SK-N-DZ (cell line): ENCODE measurements at places on chromosomes 3 and 15.
A peak's percentile ranks its signal among the peaks of the same experiment; 100 is the strongest.

DNA sequence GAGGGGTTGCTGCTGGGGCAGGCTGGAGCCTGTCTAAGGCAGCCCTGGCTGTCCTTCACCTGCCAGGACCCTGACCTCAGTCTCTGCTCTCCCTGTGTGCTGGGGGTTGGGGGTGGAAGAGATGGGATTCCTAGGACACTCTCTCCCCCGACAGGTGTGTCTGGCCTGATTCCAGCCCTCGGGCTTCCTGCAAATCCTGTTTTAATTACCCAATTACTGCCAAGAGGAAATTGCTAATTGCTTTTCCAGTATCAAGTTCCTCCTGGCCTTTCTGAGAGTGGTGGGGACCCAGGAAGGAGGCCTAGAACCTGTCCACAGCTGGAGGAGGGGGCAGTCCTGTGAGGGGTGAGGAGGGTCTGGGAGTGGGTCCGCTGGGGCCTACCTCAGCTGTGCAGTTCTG lies 15.8 kb downstream of the PLXNA1 start:
- DNase-seq: no peak

DNA sequence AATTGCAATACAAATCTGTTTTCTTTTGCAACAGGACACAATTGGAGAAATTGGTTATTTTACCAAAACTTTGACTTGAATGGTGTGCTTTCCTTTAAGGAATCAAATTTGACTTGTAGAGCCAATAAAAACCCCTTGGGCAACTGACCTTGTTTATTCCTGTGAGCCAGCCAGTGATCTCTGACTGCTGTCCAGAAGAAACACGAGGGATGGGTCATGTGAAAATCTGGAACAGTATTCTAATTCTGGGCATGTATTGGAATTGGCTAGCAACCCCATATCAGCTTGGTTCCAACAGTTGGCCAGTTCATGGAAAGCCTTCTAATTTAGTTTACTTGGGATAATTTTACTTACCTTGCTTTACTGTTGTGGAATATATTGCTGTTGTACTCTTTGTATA lies 19.1 kb upstream of the HHATL start:
- no peak for DNase-seq

DNA sequence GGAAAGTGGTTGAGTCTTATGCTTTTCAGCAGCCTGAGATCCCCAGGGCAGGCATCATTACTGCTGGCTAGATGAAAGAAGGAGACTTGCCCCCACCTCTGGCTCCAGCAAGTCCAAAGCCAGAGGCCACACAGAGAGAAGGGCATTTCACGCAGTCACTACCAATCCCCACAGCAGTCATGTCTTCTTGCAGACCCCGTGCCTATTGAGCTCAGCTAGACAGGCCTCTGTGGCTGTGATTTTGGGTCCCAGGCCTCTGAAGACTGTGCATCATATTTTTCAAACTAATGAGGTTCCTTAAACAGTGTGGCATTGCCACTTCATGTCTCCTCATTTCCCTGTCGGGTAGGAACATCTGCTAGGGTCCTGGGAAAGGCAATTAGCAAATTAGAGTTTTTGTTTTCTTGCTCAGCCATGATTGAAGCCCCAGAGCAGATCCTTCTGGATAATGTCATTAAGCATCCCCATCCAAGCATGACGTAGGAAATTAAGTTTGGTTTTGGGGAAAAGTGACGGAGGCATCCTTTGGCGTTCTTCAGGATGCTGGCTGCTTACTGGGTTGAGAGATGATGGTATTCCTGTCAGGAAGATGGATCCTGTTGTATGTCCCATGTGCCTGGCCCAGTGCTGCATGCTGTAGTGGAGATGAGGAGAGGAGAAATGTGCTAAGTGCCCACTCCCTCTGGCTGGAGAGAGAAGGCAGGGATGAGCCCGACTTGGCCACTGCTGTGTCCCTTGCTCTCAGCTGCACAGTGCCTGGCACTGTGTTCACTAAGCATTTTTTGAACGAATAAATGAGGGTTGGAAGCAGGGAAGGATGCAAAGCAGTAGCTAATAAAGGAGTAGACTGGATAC lies 7.0 kb downstream of the SPSB4 start:
- peak; percentile 91 for DNase-seq

DNA sequence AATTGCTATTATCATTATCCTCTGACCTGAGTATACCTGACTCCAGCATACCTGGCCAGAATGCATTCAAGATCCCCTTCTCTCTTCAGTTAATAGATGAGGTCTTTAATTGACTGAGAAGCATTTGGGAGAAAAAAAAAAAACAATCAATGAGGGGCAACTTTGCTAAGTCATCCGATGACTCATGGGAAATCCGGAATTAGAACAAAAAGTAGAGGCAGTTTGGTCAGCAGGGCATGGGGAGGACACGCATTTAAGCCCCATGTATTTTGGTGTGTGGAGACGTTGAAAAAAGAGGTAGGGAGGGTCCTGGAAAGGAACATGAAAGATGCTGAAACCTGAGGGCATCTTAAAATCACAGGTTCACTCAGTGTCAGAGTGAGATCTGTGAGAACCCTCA lies 256.2 kb downstream of the RORA start:
- DNase-seq: no peak

- DNase-seq: peak; percentile 45
Measured at GRCh38 chr3:77204788-77205187, 164.9 kb downstream of the ROBO2 start.

GRCh38 chr3:108394563-108394962 lies 98.2 kb downstream of the HHLA2 start:
- no peak for DNase-seq

DNA sequence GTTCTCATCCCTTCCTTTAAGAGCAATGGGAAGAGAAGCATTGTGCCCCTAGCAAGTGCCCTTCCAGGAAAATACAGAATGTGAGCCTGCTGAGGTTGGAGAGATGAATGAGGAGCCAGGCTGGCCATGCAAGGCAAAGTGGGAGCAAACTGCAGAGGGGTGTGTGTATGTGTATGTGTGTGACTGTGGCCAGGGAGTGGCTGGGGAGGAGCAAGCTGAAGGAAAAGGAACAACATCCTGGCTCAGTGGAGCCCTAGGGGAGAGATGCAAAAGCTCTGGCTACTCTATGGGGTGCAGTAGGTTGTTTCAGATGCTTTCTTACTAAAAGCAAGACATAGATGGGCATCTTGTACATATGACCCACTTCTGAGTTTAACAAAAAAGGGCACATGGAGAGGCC lies 20.6 kb downstream of the FOXP1 start:
- no peak for DNase-seq

DNA sequence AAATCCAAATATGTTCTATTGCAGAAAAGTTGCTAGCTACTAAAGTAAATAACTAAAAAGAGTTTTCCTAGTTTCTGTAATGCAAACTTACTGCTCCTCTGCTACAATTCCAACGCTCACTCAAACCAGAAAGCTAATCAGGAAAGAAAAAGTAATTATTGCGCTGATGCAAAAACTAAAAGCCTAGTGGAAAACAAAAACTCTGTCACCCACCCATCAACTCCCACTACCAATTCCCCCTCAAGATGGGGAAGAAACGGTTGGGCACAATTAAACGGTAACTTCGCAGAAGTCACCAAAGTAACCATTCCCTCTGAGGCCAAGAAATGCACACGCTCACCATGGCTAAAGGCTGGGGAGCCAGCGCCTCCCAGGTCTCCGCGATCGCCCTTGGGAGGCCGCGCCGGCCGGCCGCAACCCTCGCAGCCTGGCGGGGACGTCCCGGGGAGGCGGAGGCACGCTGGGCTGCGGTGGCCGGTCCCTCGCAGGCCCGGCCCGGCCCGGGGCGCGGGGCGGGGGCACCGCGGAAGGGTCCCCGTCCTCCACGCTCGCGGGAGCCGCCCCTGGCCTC lies 684 bp downstream of the SLTM start:
- DNase-seq: peak; percentile 27

- no peak for DNase-seq
Measured at GRCh38 chr15:62929000-62929357, 113.6 kb upstream of the TPM1 start.

GRCh38 chr3:14847613-14848541 lies 29.1 kb downstream of the FGD5 start:
- no peak for DNase-seq

DNA sequence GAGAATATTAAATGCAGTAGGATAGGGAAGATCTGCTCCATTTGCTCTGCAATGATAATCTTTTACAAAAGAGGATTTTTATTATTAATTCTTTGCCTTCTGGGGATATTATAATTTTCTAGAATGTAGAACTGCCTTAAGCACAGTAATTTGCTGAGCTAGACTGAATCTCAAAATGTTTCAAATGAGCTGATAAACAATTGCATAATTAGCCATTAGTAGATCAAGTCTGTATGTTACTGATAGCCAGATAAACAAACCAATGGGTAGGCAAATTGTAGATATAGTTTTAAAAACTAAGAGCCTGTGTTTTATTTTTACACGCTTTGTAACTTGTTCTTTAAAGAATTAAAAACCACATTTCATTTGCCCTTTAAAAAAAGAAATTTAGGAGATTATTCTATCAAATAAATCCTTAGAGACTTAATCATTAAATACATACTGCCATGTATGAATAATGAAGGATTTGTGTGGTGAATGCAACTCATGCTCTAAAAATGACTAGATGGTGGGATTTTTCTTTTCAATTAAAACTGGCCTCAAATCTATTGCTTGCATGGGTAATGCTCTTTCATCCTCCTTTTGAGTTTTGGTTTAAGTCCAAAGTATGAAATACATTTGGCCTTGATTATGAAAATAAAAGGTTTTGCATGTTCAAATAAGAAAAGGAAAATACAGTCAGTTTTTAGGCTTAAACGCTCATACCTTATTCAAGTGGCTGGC lies 32.6 kb upstream of the NANOGP8 start:
- DNase-seq: no peak

- DNase-seq: no peak
Measured at GRCh38 chr3:192675958-192676649, 51.2 kb downstream of the FGF12 start.

DNA sequence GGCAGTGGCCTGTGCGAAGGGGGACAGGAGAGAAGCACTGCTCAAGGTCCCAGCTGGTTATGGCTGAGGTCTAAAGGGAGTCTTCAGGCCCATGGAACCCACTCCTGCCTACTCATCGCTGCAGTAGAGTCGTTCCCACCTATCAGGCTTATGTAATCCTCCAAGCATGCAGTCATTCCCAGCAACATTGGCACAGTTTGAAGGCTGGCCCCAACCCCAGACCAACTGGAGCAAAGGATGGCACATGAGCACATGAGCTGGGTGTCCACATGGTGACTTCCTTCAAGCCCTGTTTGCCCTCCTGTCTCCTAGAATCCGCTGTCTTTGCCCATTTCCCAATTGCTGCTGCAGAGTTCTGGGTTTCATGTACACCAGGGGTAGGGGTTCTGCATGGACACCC lies 60.5 kb upstream of the FGD5 start:
- DNase-seq: no peak

DNA sequence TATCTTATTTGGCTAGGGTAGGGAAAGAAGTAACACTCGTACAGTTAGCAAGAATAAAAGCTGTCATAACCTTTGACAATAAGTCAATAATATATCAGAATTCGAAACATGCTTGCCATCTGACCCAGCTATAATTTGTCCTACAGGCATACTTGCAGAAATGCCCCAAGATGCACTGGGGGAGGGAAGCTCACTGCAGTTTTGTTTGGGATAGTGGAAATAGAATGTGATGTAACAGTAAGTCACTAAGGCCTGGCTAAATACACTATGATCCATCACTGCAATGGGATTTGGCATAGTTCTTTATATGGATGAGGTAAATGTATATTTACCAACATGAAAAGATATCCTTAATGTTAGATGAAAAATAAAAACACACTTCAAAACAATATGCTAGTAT lies 25.5 kb upstream of the TMOD3 start:
- no peak for DNase-seq

DNA sequence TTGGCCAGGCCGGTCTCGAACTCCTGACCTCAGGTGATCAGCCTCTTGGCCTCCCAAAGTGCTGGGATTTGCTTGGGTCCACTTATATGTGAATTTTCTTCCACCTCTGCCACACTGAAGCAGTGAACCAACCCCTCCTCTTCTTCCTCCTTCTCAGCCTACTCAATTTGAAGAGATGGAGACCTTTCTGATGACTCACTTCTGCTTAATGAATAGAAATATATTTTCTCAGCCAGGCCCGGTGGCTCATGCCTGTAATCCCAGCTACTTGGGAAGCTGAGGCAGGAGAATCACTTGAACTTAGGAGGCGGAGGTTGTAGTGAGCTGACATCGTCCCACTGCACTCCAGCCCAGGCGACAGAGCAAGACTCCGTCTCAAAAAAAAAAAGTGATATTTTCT lies 46.8 kb upstream of the GATM start:
- DNase-seq: no peak

- DNase-seq: no peak
Measured at GRCh38 chr3:38614091-38614490, 35.4 kb downstream of the SCN5A start.

GRCh38 chr3:73115806-73116205 lies 54.3 kb downstream of the EBLN2 start:
- DNase-seq: no peak

DNA sequence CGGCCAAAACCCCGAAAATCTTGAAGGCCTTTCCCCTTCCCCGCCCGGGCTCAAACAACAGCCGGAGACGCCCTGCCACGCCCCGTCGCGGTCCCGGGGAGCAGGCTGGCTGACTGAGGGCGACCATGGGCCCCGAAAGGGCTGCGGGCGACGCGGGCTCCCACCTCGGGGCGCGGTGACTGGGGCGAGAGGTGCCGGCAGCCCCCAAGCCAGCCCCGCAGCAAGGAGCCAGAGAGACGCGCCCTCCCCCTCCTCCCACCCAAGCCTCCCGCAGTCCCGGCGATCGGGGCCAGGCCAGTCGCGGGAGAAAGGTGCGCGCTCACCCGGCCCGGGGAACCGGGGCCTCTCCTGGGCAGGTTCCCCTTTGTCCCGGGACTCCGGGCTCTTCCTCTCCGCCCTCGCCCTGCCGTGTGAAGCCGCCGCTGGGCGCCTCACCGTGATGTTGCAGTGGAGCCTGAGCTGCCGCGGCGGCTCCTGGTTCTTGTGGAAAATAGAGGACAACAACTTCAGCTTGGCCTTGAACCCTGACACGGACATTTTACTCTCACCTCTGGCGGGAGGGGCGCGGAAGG lies 30.6 kb upstream of the ZSCAN2 start:
- no peak for DNase-seq

GRCh38 chr3:195129644-195130492 lies 141.1 kb downstream of the XXYLT1 start:
- DNase-seq: no peak

DNA sequence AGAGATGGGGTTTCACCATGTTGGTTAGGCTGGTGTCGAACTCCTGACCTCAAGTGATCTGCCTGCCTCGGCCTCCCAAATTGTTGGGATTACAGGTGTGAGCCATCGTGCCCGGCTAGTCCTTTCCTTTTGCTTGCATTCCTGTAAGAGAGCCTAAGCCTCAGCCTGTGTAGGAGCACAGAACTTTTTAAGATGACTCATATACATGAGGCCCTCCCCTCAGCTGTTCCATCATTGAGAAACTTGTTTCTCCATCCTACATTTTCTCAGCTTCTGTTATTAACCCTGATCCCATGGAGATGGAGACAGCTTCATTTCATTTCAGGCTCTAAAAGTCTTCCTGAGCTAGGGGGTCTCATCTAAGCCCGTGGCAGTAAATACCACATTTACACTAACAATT lies 123.3 kb downstream of the PLOD2 start:
- DNase-seq: no peak

GRCh38 chr15:74867466-74868038 lies 5.6 kb downstream of the SCAMP2 start:
- DNase-seq: no peak
